ENCODE measurements at places on chromosomes 4 and X.
A peak's percentile ranks its signal among the peaks of the same experiment; 100 is the strongest.

GRCh38 chrX:133965321-133965720 is 20.1 kb downstream of the GPC3 start:
- DNase-seq = no peak

GRCh38 chr4:4395849-4396627 is 9.1 kb downstream of the NSG1 start:
- peak; percentile 13 for DNase-seq

DNA sequence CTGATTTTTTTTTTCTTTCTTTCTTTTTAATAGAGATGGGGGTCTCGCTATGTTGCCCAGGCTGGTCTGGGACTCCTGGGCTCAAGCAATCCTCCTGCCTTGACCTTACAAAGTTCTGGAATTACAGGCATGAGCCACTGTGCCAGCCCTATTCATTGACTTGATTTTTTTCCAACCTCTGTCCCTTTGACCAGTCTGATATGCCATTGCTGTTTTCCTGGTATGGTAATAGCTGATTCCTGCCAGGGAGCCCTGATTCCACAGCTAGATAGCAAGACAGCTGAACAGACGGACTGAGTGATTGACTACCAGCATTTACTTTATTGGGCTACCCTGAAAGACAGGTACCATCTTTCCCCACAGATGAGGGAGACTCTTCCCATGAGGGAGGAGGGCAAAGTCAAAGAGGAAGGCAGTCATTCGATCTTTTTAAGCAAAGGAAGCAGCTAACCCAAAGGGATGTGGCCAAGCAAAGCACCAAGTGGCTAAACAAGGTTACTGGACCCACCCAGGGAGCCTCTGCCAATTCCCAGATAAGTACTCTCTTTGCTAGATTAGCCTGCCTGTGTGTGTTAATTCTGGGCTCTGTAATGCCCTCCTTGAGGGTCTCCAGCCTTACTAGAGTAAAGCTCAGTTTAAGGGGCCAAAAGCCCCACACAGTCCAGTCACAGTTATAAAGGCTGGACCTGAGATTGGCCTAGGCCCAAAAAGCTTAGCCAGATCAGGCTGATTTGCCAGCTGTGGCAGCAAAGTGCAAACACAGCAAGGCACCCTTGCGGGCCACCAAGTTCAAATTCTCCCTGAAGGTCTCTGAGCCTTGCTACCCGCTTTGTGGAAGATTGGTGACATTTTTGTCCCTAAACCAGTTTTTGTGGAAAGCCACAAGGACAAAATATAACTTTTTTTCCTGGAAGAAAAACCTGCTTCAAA is 192.4 kb upstream of the GPC4 start:
- no peak for DNase-seq

DNA sequence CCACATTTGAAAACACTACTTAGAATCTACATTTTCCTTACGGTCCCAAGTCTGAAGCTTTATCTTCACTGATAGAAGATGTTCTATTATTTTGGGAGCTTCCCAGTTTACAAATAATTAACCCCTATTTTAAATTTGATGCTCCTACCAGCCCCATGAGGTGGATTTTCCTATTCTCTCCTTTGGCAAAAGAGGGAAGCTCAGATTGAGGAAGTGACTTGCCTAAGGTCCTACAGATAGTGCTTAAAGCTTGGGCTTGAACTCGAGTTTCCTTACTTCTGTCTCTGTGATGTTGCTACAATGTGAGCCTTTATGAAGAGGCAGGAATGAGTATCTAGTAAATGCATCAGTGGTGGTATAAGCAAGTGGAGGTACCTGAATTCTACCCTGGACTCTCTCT is 27.5 kb downstream of the HEPH start:
- DNase-seq = no peak

GRCh38 chrX:7987160-7988012 is 60.2 kb upstream of the PNPLA4 start:
- DNase-seq = peak; percentile 58

DNA sequence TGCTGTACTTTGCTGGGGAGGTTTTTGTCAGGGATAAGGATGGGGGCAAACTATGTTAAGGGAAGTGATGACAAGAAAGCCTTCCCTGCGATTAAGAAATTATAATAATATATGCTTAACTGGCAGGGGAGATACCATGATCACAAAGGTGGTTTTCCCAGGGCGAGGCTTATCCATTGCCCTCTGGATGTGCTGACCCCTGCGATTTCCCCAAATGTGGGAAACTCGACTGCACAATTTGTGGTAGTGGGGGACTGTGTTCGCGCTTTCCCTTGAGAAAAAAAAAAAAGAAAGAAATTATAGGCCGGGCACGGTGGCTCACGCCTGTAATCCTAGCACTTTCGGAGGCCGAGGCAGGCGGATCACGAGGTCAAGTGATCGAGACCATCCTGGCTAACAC is 24.5 kb downstream of the SLC25A43 start:
- DNase-seq = no peak

- DNase-seq = peak; percentile 92
These were observed 71.7 kb downstream of the APBB2 start for GRCh38 chr4:41142376-41143310.

DNA sequence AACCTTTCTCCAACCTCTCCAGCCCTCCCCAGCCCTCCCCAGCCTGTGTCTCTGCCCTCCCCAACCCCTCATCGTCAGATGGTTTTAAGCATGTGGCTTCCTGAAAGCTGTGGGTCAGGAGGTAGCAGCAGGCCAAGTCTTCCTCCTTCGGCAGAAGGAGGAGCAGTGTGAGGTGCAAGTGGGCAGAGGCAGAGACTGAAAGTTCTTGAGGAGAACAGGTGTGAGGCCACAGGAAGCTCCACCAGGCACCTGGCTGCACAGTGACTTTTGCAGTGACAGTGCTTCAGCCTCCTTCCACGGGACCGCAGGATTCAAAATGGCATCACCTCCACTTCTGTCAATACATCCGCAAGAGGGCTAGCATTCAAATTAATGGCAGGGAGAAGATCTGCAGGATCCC is 203.9 kb upstream of the LEF1 start:
- DNase-seq = no peak

- DNase-seq = peak; percentile 19
These were observed 26.2 kb downstream of the ZNF330 start for GRCh38 chr4:141246683-141247429.

GRCh38 chr4:70874268-70875156 is 27.7 kb upstream of the MOB1B start:
- DNase-seq = no peak

GRCh38 chr4:133156096-133156495 is 7.0 kb downstream of the PCDH10 start:
- no peak for DNase-seq

GRCh38 chr4:146032234-146032860 is 93.7 kb upstream of the ZNF827 start:
- DNase-seq = no peak

GRCh38 chr4:187396106-187396505 is 599.5 kb upstream of the ZFP42 start:
- DNase-seq = no peak

DNA sequence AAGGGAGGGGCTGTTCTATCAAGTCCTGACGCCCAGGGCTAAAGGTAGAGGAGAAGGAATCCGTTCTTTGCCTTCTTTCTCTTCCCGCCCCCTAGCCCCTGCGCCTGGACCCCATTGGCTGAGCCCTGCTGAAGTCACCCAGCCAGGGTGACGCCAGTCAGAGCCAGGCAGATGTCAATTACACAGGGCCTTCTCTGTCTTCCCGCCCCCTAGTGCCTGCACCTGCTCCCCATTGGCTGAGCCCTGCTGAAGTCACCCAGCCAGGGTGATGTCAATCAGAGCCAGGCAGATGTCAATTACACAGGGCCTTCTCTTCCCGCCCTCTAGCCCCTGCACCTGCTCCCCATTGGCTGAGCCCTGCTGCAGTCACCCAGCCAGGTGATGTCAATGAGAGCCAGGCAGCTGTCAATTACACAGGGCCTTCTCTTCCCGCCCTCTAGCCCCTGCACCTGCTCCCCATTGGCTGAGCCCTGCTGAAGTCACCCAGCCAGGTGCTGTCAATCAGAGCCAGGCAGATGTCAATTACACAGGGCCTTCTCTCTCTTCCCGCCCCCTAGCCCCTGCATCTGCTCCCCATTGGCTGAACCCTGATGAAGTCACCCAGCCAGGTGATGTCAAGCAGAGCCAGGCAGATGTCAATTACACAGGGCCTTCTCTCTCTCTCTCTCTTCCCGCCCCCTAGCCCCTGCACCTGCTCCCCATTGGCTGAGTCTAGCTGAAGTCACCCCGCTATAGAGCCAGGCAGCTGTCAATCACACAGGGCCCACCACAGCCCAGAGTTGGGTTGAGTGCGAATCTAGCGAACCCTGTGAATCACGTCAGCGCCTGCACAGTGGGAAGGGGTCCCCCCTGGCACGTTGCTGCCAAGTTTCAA is 46.4 kb downstream of the ASMT start:
- DNase-seq = no peak

- no peak for DNase-seq
These were observed 64.2 kb downstream of the IRF2 start for GRCh38 chr4:184409911-184410692.

GRCh38 chr4:19520939-19521520 is 730.7 kb upstream of the SLIT2 start:
- DNase-seq = peak; percentile 7

DNA sequence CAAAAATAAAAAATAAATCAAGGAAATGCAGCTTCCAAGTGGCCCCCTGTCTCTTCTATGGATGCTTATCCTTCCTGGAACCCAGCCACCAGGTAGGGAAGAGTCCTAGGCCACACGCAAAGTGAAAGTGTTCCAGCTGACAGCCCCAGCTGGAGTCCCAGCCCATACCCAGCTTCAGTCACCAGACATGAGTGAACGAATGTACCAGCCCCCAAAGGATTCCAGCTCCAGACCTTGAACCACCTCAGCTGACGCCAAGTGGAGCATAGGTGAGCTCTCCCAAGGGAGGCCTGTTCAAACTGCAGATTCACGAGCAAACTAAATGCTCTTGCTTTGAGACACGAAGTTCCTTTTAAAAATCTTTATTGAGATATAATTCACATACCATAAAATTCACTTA is 62.0 kb downstream of the BCOR start:
- DNase-seq = no peak

GRCh38 chr4:73133784-73134183 is 64.3 kb upstream of the COX18 start:
- DNase-seq = no peak

GRCh38 chr4:188949596-188949995 is 810.4 kb downstream of the TRIML1 start:
- DNase-seq = no peak

GRCh38 chr4:103786014-103786413 is 66.2 kb upstream of the TACR3 start:
- DNase-seq = peak; percentile 37

DNA sequence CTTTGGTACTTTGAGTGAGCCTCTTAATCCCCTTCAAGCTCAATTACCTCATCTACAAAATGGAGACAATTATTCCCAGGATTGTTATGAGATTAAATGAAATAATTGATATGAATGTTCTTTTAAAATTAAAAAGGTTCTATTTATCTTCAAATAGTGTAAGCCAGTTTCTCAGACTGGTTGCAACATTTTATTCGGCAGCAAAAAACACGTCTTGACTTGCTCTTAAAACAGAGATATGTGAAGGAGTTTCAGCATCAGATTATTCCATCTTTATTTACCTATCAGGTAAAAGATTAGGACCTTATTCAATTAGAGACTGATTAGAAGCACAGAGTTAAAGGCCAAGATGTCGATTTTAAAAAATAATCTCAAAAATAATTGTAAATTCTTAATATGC is 10.5 kb downstream of the NDNF start:
- no peak for DNase-seq

DNA sequence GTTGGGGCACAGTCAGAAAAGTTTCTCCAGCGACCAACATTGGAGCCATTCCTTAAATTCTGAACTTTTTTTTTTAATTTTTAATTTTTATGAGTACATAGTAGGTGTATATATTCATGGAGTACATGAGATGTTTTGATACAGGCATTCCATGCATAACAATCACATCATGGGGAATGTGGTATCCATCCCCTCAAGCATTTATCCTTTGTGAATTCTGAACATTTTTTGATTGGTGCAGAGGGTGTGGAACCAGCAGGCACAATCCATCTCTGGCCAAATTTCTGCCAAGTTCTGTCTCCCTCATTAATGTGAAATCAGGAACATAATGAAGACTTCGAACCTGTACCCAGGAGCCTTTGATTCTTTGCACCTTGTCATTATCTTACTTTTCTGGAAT is 267.0 kb downstream of the FRMPD4 start:
- no peak for DNase-seq

DNA sequence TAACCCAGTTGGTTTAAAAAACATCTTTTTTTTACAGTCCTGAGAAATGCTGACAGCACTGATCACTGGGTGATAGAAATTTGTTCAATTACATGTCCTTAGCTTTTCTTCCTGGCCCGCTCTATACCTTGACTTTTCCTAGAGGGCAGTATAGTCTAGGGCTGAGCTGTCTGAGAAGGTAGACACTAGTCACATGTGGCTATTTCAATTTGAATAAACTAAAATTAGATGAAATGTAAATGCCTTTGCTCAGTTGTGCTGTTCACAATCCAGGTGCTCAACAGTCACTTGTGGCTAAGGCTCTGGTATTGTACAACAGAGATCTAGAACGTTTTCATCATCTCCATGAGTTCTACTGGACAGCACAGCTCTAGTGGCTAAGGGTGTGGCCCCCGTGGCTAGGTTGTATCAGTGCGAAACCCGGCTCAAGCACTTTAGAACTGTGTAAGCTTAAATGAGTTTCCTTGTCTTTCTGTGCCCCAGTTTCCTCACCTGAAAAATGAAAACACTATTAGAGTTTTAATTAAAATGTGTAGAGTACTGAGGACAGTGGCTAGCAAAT is 111.6 kb upstream of the WDR17 start:
- DNase-seq = no peak

GRCh38 chrX:109840585-109840984 is 107.5 kb upstream of the ACSL4 start:
- peak; percentile 92 for DNase-seq

DNA sequence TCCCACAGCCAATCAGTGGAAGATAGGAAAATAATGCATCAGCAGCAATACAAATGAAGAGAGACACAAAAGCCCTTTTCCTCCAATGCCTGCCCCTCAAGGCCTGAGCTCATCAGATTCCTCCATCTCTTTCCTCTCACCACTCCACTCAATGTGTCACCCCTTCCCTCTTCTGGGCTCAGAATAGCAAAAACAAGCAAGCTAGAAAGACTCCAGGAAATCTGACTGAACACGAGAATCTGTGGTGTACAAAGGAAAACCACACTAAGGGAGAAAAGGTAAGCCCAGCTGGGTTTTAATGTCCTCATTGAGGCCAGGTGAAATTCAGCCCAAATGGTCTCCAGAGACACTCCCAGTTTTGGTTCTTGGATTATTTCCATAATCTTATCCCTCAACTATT is 46.3 kb downstream of the ARHGEF9 start:
- DNase-seq = no peak

- DNase-seq = no peak
These were observed 2.2 kb upstream of the SRD5A3 start for GRCh38 chr4:55343887-55344286.

- DNase-seq = no peak
These were observed 11.7 kb downstream of the COQ2 start for GRCh38 chr4:83272900-83273299.

GRCh38 chrX:133337250-133337649 is 78.0 kb downstream of the GPC4 start:
- DNase-seq = no peak

GRCh38 chr4:101711590-101712260 is 78.8 kb upstream of the BANK1 start:
- no peak for DNase-seq
